Kasumi-1 (cell line): ENCODE measurements at places on chromosomes 5 and 9.

- no peak for DNase-seq
Measured at GRCh38 chr5:37615184-37615583, 224.7 kb downstream of the GDNF start.

GRCh38 chr5:318341-318897 lies 3.1 kb upstream of the AHRR start:
- no peak for DNase-seq

DNA sequence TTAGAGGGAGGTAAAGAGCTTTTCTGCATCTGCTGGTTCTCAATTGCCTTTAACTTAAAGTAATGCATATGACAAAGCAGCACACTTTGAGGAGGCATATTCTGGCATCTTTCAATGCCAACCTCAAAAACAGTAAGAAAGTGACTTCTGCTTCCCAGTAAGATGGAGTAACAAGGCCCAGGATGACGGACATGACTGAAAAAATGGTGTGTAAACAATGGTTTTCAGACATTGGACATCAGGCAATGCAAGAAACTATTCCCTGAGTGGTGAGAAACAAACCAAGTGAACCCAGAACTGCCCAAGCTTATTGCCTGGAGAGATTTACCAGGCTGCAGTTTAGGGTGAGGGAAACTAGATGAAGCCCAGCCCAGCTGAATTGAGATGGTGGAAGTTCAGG lies 39.8 kb upstream of the TTC39B start:
- DNase-seq: no peak

GRCh38 chr5:147310059-147310704 lies 75.4 kb downstream of the STK32A start:
- no peak for DNase-seq

GRCh38 chr5:158816011-158816696 lies 283.6 kb downstream of the EBF1 start:
- DNase-seq: no peak

- DNase-seq: no peak
Measured at GRCh38 chr9:111731928-111732327, 62.8 kb downstream of the SHOC1 start.

DNA sequence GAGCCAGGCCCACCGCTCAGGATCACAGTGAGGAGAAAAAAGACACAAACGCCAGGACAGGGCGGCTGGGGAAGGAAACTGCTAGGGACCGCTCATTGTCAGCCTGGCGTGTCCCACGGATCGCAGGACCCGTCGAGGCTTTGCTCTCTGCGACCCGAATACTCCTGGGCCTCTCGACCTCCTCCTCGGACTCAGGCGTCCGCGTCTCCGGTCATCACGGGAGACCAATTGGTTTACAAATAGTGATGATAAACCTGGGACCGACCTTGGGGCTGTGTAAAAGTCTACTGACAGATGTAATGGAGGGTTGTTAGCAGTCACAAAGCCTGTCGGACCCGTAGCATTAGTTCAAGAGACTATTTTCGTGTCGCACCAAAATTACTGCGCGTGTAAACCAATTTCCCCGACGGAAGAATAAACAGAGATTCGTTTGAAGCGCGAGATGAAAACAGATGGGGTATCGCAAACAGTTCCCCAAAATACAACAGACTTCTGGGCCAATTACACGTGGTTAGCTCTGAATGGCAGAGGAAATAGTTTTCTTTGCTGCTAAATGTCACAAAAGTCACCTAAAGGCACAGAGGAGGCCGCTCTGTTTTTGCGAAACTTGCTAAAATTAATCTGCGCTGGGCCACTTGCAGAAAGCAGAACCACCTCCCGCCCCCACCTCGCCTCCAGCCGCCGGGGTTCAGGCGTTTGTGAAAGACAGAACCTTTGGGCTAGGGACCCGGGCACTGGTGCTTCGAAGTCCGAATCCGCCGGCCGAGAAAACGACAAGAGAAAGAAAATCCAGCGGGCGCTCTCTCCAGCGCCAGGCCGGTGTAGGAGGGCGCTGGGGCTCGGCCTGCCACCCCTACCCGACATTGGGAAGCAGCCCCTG lies 67.6 kb downstream of the FOXD1 start:
- DNase-seq: no peak

DNA sequence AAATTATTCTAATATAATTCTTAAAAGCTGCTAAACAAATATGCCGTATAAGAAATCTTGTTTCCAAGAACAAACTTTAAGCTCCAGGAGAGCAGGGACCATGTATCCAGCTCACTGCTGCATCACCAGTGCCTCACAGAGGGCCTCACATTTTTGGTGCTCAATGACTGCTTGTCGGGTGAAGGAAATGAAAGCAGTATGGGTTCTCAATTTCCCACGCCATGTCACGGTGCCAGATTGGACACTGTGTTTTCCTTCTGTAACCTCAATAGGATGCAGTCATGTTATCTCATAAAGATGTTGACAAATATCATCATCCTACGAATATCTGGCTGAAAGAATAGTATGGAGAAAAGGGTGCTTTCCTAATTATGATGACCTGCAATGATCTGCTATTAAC lies 64.7 kb downstream of the POU5F2 start:
- DNase-seq: no peak

GRCh38 chr9:104905931-104906330 lies 22.0 kb downstream of the ABCA1 start:
- DNase-seq: no peak

GRCh38 chr9:101912698-101913097 lies 174.3 kb upstream of the GRIN3A start:
- DNase-seq: no peak

- DNase-seq: no peak
Measured at GRCh38 chr5:128318691-128319090, 219.4 kb downstream of the FBN2 start.

- DNase-seq: peak; percentile 27
Measured at GRCh38 chr5:132134384-132134783, 60.8 kb downstream of the CSF2 start.

DNA sequence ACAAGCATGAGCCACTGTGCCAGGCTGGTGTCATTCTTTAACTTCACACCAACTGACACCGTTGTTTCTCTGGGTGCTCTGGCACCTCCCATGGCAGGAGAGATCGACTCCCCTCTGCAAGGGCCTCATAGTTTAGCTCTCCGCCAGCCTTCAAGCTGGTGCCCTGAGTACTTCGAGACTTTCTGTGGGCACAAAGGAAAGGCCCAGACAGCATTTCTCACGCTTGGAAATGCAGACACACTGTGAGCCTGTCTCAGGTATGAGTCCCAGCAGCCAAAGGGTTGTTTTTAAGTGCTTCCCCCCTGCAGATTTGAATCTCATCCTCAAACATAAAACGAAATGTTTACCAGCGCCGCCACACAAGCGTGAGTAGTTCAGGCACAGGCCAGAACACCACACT lies 11.1 kb upstream of the TCF7 start:
- no peak for DNase-seq
